ENCODE measurements at places on chromosomes 4 and X.

GRCh38 chr4:98746530-98746929 lies 88.1 kb upstream of the TSPAN5 start:
- DNase-seq: no peak

GRCh38 chrX:103831342-103831802 lies 685 bp downstream of the RAB9B start:
- DNase-seq: no peak

DNA sequence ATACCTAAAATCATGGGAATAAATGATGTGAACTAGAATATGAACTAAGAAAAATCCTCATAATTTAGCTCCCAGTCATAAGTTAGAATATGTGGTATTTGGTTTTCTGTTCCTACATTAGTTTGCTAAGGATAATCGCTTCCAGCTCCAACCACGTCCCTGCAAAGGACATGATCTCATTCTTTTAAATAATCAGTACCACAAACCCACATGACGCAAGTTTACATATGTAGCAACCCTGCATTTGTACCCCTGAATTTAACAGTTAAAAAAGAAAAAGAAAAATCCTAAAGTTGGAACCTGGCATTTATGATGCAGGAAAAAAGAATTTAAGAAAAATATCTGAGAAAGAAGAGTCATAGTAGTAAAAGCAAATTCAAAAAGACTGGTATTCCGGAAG lies 13.3 kb downstream of the UBA6 start:
- peak; percentile 72 for DNase-seq

DNA sequence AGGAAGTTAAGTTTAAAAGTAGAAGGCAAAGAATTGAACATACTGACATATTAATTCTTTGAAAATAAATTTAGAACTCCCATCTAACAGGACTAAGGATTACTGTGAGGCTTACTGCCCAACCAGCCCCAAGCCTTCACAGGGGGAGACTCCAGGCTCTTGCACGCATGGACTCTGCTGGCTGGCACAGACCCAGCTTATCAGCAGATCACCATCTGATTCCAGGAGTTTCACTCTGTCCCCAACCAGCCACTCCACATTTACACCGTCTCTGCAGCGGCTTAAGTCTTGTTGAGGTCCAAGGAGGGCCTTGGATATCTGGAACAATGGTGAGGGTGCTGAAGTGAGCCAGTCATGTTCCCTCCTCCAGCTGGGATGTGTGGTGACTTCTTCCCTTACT lies 16.4 kb upstream of the OTUD4 start:
- no peak for DNase-seq

DNA sequence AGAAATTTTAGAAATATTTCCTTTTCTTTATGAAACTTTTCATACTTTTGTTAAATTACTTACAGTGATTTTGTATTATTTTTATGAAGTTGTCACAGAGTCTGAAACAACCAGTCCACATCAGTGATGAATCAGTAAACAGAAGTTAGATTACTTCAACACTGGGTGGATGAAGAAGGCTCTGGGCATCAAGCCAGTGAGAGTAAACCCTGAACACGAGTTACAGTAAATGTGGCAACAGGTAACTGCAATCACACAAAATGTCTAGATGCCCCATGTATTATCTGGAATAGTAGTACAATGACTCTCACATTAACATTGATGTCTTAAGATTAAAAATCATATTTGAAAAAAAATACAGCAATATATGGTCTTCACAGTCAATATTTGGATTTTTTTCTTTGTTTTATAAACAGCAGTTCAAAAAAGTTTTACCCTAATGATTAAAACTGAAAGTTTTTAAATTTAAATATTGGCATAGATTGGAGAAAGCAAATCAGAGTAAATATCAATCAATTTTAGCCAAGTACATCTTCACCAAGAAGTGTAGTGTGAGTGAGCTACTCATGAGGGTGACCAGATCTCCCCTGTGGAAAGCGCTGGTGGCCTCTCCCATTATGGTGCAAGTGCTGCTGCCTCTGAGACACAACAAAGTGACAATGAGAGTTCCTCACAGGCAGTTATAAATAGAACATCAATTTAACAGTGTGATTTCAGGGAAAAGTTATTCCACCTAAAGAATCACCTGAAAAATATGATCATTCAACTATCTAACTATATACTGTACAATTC lies 63.2 kb upstream of the UGT2B7 start:
- DNase-seq: no peak

GRCh38 chr4:120403296-120403695 lies 336.6 kb upstream of the MAD2L1 start:
- no peak for DNase-seq

- no peak for DNase-seq
Measured at GRCh38 chrX:42276982-42277690, 353.8 kb upstream of the CASK start.

GRCh38 chr4:35250331-35250730 lies 994.0 kb downstream of the ARAP2 start:
- DNase-seq: no peak

DNA sequence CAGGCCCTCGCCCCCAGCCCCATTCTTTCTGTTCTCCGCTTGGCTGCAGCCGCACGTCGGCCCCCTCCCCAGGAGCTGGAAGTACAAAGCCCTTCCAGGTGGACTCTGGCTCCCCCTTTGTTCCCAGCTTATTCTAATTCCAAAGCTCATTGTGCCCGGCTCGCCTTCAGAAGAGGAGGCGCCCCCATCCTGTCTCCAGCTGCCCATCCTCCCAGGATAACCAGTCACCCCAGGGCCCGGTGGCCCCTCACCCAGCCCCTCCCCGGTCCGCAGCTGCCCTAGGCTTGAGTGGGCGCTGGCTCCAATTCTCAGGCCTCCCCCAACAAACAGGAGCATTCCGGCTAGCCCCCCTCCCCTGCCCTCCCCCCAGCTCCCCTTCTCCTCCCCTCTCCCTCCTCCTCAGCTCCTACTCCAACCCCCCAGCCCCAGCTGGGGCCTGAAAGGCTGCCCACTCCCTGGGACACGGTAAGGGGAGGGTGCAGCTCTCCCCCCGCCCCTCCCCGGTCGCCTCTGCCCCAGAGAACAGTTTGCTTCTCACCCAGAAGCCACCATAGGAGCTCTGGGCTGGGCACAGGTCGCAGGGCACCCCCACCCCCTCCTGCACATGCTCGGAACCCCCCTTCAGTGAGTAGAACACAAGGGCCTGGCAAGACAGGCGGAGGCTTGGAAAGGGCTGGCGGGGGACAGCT lies 3.1 kb upstream of the SLC6A8 start:
- no peak for DNase-seq

- DNase-seq: peak; percentile 39
Measured at GRCh38 chr4:128525387-128525786, 237.8 kb upstream of the PGRMC2 start.

DNA sequence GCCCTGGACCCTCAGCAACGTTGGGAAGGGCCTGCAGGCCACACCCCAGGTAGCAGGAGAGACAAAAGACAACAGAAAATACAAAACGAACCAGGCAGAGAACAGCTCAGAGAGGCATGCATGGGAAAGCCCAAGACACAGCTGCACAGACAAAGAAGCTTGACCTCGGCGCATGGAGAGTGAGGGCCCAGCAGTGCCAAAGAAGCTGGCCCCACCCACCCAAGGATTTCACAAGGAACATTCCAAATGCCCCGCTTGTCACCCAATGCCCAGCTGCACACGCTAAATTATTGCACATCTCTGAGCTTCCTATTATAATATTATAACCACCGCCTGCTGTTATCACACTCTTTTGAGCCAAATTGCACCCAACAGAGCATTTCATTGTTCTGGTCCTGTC lies 147.7 kb upstream of the TBL1X start:
- no peak for DNase-seq

DNA sequence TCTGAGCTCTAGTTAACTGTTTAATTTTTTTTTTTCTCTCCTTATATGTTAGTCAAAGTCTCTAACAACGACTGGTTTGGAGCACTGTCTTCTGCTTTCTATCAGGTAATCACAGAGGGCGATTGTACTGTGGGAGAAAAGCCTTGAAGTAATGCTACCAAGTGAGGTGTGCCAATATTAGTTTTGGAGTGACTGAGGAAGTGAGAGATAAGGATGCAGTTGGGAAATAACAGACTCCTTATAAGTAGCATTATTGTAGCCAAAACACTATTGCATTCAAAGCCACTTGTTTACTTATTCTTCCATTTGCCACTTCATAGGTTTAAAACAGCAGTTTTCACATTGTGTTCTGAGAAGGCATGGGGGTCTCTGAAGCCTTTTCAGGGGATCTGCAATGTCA lies 79.1 kb upstream of the SLC6A14 start:
- no peak for DNase-seq

GRCh38 chrX:72125331-72126047 lies 6.2 kb downstream of the RTL5 start:
- no peak for DNase-seq

DNA sequence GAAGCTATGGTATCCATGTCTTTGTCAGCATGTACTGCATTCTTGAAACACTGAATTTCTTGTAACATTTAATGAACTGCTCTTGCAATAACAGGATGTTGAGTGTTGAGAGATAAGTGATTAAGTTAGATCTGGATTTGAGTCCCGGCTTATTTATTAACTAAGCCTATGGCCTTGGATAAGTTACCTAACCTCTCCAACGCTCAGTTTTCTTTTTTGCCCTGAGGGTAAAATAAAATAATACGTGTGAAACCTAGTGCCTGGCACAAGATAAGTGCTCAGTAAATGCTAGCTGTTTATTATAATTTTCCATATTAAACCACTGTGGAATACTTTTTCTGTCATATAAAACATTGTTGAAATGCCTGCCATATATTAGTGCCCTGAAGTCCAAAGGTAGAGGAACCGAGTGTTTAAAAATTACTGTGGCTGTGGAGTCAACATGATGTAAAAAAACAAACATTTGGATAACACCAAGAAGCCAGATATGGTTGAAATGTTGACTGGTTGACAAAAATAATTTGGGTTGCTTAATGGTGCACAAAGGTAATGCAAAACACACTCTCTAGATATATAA lies 58.6 kb upstream of the ALB start:
- no peak for DNase-seq

- peak; percentile 87 for DNase-seq
Measured at GRCh38 chr4:52853351-52853750, 8.8 kb upstream of the RASL11B start.

DNA sequence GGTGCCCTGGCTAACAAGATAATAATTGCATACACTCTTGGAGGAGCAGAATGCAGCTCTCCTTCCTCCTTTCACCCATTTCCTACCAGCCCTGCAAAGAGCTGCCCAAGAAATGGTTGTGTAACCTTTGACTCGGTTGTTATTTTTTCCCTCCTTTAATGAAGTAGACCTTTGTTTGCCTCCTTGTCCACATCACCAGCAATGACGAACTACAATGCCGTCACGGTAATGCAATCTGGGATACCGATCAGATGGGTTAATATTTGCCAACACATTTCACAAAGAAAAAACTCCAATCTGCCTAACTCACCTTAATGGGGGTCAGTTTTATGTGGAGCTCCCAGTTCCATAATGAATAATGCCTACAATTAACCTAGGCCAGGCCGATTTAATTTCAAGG lies 32.0 kb downstream of the GPRIN3 start:
- DNase-seq: no peak

DNA sequence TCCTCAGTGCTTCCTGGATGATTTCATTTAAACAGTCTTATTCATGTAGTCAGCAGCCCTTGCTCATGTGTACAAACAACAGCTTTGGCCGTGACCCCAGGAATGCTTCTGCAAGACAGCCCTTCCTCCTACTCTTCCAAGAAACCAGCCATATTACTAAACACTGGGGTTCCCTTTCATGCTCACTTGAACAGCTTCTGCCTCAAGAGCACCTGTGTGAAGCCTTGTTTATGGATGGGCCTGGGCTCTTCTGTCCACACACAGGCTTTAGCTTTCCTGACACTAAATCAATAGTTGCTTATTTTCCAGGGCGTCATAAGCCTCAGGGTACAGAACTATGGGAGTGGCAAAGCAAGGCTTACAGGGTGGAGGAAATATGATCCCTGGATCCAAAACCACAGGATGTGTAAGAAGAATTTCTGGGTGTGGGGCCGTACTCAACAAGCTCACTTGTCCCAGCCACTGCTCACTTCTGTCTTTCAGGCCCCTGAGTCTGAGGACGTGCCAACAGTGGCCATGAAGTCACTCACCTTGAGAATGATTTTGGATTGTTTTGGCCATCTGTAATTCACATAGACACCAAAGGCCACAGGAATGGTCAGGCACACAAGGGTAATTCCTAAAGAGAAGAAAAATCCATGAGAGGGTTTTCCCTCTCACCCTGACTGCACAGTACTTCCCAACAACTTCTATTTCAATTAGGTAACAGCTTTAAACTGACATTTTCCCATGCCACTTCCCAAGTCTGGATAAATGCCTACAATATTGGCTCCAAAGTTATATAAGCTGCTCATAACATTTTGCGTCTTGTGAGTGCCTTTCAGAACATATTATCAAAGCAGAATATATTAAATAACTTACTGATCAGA lies 17.7 kb downstream of the SLC10A6 start:
- DNase-seq: peak; percentile 86

DNA sequence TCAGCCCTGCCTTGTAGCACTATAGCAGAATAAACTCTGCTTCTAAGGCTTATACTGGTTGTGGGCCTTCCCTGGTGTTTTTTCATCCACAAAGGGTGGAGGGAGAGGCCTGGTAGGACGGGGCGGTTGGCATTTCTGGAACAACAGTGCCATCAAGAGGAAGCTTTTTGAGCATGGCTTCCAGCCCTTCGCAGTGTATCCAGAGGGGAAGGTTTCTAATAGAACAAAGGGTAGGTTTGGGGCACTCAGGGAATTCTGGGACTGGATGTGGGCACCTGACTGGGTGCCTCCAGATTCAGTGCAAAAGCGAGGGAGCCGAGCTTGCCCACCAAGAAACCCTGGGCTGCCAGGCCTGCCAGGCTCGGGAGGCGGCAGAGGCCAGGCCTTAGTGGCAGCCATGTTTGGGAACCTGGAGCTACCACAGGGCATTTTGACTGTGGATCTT lies 229.6 kb upstream of the AGTR2 start:
- DNase-seq: no peak

DNA sequence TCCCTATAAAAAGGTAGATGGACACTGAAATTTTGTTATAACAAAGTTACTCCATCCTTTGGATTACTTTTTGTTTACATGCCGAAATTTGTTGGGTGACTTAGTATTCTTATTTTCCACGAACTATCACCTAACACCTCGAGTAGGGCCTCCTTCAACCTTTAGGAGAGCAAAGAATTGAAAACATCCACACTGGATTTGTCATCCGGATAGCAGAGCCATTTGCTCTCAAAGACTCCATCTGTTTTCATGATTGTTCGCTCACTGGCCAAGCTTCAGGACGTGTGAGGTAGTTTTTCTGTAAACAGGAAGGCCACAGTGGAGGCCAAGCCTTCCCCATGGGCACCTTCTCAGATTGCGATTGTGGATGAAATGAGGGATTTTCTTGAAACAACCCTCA lies at the start of gene ADAD1:
Gene ADAD1 (plus strand): TSS at position 301 of the 400 bp plus-strand sequence. CDS start 1,059 bp downstream, outside the sequence.
- no peak for DNase-seq
